ENCODE measurements at places on chromosomes 2 and 18.
A peak's percentile ranks its signal among the peaks of the same experiment; 100 is the strongest.

- DNase-seq = no peak
Measured at GRCh38 chr2:45153121-45153520, 143.9 kb upstream of the SIX2 start.

DNA sequence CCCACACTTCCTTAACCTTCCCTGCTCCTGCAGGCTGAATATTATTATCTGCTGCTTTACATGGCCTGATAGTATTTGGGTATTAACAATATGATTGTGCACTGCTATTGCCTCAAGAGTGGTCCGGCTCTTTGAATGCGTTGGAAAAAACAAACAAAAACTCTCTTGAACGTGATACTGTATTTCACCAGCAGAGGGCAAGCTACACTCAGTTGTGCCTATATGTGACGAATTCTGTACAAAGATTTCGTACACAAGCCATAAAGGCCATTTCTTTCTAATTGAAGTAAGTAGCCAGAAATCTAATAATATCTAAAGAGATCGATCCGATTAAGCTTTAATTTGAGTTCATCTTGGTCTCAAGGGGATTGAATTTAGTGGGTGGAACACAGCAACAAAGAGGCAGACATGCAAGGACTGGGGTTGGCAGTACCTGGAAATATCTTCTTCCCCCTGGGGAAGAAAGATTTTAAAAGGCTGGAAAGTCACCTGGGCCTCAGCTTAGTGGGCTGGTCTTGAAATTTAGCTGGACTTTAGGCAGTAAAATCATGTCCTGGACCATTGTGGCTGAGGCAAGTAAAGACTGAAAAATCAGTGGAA lies 49.3 kb upstream of the RAB6D start:
- DNase-seq = no peak

- no peak for DNase-seq
Measured at GRCh38 chr18:13611601-13612195, 114.7 kb downstream of the FAM210A start.

- DNase-seq = no peak
Measured at GRCh38 chr2:153218851-153219250, 259.7 kb downstream of the RPRM start.

- DNase-seq = no peak
Measured at GRCh38 chr2:124027182-124027581, 2.1 kb downstream of the CNTNAP5 start.

DNA sequence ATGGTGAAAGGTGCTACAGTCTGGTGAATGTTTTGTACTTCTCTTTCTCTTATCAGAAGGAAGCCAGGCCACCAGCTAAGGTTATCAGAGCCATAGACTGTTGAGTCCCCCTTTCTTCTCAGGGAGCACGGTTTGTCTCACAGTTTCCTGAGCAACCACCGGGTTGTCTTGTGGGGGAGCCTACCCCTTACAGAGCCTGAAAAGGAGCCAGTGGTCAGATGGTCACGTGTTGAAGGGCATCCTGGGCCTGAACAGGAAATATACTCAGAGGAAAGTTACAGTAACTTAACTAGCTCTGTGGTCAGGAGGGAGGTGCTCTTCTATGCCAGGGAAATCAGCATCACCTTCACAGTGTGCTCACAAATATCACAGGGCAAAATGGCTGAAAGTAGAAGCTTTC lies 11.6 kb downstream of the CD28 start:
- DNase-seq = no peak

- no peak for DNase-seq
Measured at GRCh38 chr18:3872641-3873040, 422.7 kb downstream of the TGIF1 start.

DNA sequence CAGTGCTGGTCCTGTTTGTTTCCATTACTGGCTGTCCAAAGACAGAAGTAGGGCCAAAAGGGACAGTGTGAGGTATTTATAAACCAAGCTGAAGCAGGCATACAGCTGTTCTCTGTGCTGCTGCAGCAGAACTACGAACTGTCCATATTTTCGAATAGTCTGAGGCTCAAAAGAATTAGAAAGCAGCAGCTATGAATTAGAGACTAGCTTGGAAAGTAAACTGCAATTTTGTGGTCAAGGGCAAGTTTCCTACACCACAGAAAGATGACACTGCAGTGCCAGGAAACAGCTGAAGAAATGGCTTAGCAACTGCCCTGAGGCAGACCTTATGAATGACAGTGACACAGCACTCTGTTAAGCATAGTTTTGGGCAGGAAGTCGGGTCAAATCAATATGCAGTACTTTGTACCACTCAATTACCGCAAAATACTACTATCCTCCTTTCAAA lies 125.3 kb downstream of the TMEM131 start:
- DNase-seq = peak; percentile 14

DNA sequence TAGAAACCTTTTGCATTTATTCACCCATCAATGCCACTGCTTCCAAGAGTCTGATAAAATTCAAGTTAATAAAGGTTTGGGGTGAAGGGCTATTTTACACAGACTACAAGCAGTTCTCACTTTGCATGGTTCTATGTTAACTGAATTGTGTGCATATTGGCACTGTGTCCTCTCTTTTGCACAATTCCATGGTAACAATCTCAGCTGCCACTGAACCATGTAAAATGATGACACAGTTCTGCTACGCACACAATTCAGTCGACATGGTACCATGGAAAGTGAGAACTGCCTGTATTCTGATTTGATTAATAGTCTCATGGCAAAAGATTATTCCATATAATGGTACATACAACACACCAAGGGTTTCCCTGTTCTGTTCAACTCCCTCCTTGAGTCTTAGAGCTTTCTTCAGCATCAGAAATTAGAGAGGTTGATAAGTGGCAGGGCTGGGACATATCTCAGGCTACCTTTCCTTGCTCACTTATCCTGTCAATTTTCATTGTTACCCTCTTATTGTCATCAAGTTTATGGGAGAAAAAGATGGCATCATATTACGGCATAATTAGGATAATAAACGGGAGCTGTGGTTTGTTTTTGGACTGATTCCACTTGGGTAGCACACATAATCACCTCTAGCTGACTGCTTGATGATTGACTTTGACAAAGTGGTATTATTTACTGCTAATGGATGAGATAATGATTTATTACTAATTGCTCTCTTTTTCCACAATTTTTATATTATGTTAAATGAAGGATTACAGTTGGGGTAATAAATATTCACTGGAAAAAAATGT lies 139.3 kb upstream of the CREB1 start:
- DNase-seq = no peak

- no peak for DNase-seq
Measured at GRCh38 chr18:41343808-41344207, 611.2 kb upstream of the PIK3C3 start.

- DNase-seq = no peak
Measured at GRCh38 chr2:156430980-156431358, 5.2 kb upstream of the GPD2 start.

DNA sequence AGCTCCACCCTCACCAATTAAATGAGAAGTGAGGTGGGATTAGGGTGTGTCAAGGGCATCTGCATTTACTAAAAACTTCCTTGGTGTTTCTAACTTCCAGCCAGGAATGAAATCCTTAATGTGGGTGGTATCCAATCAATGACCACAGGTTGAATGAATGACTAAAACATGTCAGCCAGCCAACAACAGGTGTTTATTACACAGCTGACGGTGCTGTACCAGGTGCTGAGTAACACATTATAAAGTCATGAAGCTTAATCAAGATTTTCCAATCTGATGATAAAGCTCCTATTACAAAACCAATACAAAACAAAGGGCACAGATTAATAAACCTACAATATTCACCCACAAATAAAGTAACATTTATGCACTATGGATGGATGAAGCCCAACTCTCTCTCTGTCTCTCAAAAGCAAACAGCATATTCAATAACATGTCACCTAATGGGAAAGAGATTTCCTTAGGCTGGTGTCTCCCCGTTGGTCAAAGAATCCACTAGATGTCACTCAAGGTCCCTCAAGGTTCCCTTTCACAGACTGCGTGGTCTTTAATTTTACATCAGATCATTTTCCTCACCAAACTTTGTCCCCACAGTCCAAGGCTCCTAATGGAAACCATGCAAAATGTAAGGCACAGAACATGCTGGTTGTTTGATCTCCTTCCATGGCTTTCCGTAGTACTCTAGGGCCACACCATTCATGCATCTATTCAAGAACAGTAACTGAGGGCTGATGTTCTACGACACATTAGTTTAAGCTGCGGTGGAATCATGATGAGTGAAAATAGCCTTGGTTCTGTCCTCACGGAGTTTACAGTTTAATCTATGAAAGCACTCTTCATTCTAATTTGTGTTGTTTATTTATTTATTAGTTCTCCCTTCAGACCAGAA lies 6.4 kb upstream of the PTPN4 start:
- no peak for DNase-seq

- no peak for DNase-seq
Measured at GRCh38 chr2:26243470-26244308, 743 bp downstream of the HADHA start.

DNA sequence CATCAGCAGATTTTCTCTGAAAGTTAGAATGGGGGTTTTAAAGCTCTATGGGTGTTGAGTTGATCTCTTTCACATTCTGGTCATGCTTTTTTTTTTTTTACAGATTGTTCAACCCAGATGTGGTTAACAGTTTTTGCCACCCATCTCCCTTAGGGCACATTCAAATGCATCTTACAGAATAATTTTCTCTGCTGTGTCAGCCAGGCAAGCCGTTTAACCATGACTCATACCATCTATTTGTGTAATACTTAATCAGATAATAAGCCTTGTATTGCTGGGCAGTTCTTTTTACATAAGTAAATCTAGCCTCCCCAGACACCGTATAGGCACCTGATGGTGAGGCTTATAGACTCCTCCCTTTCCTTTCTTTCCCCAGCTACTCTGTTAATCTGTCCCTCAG lies 62.0 kb downstream of the TGIF1 start:
- no peak for DNase-seq

DNA sequence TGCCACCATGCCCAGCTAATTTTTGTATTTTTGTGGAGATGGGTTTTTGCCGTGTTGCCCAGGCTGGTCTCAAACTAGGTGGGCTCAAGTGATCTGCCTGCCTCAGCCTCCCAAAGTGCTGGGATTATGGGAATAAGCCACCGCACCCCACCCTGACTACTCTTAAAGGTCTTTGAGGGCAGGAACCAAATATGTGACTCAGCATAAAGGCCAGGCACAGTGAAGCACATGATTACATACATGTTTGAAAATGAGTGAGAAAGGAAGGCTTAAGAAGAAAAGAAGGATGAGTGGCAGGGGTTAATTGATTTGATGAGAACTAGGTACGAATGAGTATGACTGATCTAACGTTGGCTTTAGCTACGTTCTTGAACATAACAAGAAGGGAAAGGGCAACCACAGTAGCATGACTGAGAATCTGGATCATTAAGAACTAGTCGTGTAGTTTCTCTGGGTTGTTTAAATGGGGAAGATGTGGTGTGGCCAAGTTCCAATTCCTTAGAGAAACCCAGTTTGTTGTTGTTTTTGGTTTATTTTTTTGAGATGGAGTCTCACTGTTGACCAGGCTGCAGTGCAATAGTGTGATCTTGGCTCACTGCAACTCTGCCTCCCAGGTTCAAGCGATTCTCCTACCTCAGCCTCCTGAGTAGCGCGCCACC lies 6.8 kb downstream of the RESP18 start:
- DNase-seq = no peak

DNA sequence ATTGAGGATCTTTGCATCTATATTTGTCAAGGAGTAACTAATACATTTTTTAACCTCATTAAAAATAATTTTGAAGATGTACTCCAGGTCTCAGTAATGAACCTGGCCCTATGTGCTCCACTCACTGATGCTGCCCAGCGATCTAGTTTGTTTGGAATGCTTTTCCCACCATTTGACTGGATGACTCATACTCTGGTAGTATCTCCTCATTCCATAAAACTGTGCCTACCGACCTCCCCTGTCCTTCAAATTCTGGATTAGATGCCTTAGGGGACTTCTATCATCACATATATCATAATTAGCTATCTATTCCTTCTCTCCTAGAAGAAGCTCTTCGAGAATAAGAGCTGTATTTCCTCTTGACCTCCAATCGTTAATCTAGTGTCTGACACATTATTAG lies 83.8 kb downstream of the FAM117B start:
- no peak for DNase-seq

DNA sequence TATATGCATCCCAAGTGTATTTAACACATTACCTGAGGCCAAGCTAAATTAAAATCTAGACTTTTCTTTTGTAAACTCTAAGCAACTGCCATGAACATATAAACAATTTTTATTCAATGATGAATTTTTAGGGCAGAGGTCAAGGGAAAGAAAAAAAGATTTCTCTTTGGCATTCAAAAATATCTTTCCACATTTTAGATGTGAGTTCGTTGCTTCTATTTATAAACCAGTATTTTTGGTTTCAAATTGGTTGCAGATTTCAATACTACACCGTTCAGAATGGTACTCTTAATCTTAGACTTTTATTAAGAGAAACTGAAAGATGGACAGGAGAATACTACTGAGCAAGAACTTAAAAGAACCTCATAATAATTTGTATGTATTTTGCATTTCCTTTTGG lies 293.6 kb upstream of the CCDC68 start:
- DNase-seq = no peak

DNA sequence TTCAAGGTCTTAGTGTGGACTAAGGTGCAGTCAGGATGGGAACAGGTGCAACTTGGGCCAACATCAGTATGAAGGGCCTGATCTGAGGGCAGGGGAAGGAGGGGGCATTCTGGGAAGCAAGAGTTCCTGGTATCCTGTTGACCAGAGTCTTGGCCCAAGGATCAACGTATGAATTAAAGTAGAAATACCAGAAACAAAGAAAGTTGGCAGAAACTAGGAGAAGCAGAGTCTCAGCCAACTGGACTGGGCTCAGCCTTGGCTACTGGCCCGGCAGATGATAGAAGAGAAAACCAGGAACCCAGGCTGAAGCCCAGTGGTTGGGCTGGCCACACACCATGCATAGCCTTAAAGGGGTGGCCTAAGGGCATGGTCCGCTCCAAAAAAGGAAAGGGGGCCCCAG lies 2.3 kb downstream of the CETN1 start:
- DNase-seq = no peak

DNA sequence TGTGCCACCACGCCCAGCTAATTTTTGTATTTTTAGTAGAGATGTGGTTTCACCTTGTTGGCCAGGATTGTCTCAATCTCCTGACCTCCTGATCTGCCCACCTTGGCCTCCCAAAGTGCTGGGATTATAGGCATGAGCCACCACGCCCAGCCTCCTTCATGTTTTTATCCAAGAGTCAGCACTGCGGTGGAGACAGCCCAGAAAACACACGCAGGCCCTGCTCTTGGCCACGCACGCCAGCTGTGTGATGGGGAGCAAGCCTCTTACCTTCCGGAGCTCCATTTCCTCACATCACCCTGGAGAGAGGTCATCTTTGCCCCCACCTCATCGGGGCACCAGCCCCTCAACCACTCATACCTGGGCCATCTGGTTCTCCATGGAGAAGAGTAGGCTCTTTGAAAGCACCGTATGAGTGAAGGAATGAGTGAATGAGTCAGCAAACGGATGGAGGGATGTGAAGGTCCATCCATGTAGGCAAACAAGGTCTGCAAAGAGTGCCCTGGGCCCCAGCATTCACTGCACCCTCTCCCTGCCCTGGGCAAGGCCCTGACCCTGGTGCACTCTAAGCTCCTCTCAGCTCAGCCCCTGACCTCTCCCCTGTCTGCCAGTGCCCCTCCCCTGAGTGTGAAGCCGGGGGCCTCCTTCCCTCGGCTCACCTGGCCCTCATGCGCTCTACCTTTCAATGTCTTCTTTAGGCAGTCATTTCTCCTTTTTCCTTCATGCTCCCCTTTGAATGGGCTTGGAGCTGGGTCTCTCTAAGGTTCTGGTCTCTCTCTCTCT lies 7.4 kb downstream of the GYPC start:
- DNase-seq = no peak

Data from activated CD8-positive, alpha-beta memory T cell treated with anti-CD3 and anti-CD28 coated beads for 1 hour (primary cell).